ENCODE measurements at places on chromosomes 16 and 17.

DNA sequence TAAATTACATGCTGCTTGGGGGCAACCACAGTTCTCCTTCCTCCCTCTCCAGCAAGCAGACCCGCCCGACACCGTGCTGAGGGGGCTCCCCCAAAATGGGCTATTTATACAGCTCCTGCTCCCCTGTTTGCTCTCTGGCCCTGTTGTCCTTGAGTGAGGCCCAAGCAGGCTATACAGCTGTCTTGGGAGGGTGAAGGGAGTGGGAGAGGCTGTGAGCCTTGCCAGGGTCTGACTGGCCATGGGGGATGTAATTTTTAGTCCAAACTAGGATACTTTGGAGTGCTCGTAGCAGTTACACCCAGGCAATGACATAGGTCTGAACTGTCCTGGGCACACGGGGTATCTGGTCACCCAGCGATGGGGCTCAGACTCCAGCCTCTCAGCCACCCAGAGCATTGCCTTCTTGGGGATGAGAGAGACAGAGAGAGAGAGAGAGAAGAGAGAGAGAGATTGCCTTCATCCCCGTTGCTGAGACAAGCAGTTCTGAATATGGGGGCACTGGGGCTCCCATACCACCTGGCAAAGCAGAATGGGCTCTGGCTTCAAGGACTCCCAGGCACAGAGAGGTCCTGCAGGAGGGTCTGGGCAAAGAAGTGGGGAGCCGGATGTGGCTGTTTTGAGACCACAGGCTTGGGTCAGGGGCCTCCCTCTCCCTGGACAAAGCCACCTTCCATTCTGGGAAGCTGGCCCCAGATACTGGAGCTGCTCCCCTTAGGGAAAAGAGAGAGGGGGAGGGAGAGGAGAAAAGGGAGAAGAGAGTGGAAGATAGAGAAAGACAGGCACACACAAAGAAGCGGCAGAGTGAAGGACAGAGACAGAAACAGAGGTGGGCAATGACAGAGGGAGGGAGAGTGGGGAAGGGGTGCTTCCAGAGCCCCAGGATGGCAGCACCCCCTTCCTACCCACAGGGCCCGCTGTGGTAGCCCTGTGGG is 10.7 kb upstream of the TMEM92 start:
- DNase-seq = no peak

DNA sequence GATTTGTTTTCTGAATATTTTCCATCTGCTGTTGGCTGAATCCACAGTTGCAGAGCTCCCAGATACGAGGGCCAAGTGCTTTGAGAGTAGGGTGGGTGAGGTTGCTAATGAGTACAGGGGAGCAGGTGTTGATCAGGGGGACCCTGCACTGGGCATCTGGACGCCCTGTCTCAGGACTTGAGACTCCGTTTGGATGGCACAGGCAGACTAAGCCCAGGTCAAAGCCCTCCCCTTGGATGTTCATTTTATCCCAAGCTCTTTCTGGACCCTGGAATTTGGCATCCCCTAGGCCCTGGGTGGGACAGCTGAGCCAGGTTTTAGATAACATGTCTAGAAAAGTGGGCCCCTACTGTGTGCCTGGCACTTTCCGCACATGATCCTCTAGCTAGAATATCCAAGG is 12.1 kb downstream of the USP6 start:
- DNase-seq = no peak

- DNase-seq = peak; percentile 47
These were observed 744.7 kb upstream of the GOT2 start for GRCh38 chr16:59478838-59479237.

GRCh38 chr17:80045703-80046102 is 9.3 kb downstream of the CCDC40 start:
- DNase-seq = no peak

DNA sequence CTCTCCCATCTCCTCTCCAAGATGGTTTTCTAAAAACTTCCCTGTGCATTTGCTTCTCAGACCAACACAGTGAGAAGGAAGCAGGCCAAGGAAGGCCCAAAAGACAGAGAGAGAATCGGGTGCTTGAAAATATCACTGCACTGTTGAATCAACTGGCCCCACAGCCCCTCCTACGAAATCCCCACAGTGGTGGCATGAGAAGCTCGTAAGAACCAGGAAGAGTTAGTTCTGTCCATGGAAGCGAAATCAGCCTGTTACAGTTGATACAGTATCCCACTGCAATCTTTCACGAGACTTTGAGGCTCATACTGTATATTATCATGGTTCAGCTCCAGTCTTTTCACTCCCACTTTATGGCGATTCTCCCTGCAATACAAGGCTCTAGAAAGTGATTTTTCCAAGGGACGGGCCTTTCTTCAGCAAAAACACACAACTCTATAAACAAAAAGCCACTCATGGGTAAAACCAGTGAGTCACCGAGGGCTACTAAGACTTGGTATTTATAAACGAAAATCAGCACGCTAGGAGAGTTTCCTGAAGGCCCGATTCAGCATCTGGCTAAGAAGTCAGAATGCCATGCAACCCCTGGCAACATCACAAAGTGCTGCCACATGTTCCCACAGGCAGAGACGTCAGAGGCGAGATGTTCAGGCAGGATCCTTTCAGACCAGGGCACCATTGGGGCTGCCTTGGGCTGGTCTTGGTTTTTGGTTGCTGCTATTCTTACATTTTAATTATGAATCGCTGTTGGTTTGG is 185.7 kb downstream of the IRX5 start:
- peak; percentile 46 for DNase-seq

GRCh38 chr16:72938795-72939164 is 109.1 kb downstream of the ZFHX3 start:
- DNase-seq = peak; percentile 46

DNA sequence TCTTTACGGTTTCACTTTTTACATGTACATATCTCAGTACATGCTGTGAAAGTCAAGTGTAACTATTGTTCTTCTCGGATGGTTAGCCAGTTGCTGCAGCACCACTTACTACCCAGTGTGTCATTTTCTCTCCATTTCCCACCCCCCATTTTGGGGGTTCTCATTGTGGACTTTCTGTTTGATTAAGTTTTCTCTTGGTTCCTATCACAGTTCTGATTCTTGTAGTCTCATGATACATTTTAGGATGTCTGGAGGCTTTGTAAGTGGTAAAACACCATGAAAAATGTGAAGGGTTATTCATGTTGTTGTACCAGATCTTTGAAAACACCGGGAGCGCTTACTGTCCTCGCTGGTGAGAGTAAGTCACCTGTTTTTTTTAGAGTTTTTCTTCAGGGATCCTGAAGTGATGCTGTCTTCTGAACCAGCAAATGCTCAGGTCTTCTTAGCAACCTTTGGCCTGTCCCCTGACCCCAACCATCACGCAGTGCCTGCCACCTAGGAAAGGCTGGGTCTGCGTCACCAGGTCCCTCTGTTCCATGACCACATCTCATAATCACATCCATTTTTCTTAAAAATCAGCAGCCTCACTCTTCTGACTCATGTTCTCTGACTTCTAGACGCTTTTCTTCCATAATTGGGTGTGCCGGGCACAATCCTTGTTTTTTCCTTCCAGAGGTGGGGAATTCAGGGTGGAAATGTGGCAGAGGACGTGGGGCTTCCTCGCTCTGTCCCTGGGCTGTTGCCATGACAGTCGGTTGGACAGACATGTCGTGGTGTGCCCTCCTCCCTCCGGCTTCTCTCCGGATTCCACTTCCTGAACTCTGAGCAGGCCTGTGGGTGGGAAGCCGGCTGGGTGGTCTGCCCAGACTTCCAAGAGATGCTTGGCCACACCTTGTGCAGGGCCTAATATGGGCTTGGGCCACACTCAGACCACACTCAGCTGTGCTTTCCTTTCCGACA is 102.6 kb downstream of the NTN1 start:
- peak; percentile 9 for DNase-seq

- DNase-seq = no peak
These were observed 275.9 kb downstream of the STX8 start for GRCh38 chr17:9299695-9300094.

DNA sequence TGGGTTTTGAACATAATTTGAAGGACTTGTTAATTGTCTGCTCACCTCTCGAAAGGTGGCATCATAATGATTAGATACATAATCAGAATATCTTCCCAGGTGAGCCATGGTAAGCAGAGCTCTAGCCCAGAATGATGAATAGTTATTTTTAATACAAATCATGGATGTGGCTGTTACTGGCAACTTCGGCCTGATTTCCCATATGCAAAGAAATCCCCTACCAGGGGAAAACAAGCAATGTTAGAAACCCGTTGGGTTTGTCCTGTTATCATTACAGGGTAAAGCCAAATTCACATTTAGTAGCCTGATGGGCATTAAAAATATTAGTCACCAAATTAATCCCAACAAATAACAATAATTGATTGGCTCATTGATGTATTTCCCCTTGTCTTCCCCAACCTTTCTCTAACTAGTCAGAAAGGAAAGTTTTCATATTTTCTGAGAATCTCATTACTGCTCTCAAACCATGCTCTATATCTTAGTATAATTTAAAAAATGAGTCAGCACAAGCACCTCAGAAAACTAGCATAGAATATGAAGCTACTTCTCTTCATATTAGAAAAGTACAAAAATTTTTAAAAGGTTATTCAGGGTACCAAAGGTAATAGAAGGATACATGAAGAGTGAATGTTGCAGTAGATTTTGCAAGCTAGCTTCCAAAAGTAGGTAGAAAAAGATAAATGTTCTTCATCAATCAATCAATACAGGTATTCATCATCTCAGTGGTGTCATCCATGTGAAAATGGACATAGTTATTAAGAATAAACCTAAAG is 5.0 kb downstream of the STAT5B start:
- DNase-seq = no peak

GRCh38 chr16:20064520-20064919 is 9.2 kb downstream of the GPR139 start:
- DNase-seq = no peak

DNA sequence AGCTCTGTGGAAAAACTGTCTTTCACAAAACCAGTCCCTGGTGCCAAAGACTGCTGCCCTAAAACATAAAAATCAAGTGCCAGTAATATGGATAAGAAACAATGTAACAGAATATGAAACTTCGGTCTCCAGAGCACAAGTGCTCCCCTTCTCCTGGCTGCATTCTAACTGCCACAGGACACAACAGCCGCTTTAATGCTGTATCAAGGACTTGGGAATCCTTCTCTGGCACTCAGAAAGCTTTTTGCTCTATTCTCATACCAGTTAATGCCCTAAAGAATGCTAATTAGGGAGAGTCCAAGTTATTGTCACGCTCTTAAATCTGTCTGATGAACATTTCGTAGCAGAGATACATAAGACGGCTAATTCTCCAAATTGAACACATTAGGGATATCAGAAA is 90.9 kb downstream of the PARN start:
- no peak for DNase-seq

GRCh38 chr17:17575360-17576251 is 15.9 kb downstream of the PEMT start:
- DNase-seq = no peak

DNA sequence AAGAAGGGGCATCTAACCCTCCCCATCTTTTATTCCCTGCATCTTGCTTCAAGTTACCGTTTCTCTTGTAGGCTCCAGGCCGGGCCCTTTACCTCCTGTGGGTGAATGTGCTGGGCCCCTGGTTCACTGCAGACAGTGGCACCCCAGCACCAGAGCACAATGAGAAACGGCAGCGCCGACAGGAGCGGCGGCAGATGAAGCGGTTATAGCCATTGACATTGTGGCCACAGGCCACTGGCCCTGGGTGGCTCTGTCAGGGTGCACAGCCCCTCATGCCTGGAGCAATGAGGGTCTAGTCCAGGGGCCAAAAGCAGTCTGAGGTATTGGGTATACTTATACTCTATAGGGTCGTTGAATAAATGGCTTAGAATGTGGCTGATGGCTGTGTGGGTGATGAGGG is 2.0 kb downstream of the TMEM208 start:
- no peak for DNase-seq

GRCh38 chr16:57508035-57508425 is 21.7 kb upstream of the DOK4 start:
- DNase-seq = no peak

GRCh38 chr16:75351183-75351582 is 82.1 kb downstream of the CFDP1 start:
- peak; percentile 83 for DNase-seq

GRCh38 chr17:16155536-16155935 is 59.8 kb downstream of the NCOR1 start:
- no peak for DNase-seq

GRCh38 chr17:806781-807522 is 24.8 kb downstream of the MRM3 start:
- DNase-seq = no peak

All from HT1080 (cell line).